ENCODE measurements at places on chromosomes 4 and X.

DNA sequence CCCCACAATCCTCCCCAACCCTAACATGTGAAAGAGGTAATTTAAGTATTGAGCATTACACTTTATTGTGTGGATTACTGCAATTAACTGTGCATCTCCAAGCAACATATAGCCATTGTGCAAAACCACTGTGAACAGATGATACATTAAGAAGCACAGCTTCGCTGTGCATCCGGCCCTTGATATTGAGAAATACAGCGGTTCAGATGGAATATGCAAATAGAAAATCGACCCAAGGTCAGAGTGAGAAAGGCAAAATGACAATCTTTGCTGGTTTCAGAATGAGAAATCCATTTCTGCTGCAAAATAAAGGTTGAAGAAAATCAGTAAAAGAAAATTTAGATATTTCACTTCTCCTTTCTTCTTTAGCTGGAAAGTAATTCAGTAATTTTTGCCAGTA, 805.9 kb upstream of the GRID2 start:
- no peak for DNase-seq

DNA sequence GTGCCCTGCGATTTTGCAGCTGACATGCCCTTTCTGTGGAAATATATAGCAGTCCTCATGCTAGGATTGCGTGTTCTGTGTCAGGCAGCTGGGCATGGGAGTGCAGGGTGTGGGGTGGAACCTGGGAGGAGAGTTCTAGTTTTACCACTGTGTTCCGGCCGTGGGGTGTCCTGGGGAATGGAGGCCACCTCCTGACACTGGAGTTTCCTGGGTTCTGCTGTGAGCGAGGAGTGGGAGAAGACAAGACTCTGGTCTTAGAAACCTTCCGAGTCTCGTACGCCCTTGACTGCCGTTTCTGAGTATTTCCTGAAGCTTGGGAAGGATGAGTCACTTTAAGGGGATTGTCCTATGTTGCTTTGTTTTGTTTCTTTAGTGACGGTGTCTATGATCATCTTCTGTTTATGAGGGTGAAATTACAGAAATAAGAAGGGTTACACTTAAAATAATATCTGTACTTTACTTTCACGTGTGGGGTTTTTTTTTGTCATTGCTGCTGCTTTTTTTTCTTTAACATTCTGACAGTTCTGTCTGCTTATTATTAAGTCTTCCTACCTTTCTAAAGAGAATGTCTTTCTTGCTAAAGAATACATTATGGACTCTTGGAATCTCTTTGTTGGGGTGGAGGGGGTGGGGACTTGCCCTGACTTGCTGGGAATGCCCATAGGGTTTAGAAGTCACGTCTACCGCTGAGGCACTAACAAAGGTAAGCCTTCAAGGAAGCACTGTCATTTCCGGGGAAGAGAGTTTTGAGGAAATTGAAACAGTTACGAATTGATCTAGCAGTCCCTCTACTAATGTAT, 19.1 kb downstream of the CD99 start:
- DNase-seq = no peak

GRCh38 chr4:119471259-119471658, 149.3 kb upstream of the FABP2 start:
- DNase-seq = no peak

GRCh38 chr4:7938609-7939376, 868 bp downstream of the AFAP1 start:
- no peak for DNase-seq

GRCh38 chrX:13489454-13489853, 79.9 kb upstream of the EGFL6 start:
- DNase-seq = no peak

DNA sequence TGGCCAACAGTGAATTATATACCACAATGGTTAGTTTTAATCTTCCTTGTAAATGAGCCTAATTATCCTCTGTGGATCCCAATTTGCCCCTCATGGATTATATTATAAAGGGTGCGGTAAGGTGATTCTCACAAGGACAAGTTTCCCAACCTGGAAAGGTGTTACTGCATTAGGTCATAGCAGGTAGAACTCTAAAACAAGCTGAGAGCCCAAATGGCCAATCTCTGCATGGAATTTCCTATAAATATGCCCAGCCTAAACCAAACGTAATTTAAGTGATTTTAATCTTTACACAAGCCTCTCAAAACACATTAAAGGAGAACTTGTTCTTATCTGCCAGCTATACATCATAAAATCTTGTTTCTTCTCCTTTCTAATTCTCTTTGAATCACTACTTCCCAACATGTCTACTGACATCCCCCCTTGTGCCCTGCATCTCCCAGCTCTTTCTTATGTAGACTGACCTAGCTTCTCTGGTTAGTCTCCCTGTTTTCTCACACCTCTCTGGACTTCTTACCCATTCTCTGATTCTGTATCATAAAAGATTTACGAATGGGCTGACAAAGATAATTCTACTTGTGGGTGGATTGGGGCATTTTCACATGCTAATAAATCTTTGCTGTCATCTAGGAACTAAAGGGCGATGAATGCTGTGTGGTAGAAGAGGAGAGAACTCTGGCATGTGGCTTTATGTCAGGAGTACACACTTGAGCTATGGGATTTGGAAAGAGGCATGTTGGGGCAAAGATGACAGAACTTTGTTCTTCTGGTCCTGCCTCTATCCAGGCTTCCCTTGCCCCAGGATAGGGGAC, 94.3 kb upstream of the PGRMC2 start:
- DNase-seq = no peak

GRCh38 chr4:4408576-4409335, 21.9 kb downstream of the NSG1 start:
- no peak for DNase-seq

- no peak for DNase-seq
Observed at GRCh38 chr4:100879471-100879870, 361.6 kb upstream of the EMCN start.

DNA sequence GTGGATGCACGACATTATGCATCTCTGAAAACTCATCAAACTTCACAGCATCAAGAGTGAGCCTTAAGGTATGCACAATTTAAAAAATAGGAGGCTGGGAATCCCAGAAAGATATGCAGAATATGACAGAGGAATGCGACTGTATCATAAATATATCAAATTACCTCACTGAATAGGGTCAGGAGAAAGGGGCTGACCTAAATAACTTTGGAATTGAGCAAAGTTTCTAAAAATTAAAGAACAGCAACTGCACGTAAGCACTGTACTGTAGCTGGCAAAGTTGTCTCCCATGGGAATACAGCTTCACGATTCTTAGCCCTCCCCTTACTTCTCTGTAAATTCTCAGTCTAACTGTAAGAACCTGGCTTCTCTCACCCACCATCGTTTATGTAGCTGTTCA, 397.4 kb upstream of the ZFP42 start:
- DNase-seq = no peak

DNA sequence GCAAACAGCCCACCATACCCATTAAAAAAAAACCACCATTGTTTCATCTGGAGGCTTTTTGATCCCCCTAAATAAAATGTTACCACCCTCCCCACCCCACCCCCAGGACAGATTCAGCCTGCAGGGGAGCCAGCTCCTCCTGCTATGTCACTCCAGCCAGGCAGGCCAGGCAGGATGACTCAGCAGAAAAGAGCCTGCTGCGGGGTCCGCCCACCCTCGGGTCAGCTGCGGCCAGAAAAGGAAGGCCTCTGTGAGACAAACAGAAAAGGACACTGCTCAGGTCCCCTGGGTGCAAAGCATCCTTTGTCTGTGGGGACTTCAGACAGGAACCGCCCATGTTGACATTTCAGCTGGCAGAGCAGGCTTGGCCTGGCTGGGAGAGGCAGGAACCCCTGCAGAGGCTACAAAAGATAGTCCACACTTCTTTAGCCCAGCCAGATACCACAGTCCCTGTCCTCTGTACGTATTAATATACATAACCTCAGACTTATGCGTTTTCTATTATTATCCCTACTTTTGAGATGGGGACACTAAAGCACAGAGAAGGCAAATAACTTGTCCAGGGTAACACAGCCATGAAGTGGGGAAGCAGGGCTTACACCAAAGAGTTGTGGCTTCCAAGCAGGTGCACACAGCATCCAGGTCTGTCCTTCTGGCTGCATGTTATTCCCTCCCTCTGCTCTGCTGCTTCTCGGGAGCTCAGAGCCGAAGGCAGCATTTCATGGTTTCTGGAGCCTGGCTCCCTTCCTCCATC, 147.7 kb downstream of the CPEB2 start:
- no peak for DNase-seq

GRCh38 chr4:89511776-89512175, 204.2 kb upstream of the GPRIN3 start:
- no peak for DNase-seq

- no peak for DNase-seq
Observed at GRCh38 chrX:7253565-7253964, 105.6 kb upstream of the PUDP start.

- no peak for DNase-seq
Observed at GRCh38 chr4:8052160-8052691, 106.4 kb downstream of the ABLIM2 start.

GRCh38 chr4:22072240-22072639, 123.7 kb upstream of the KCNIP4 start:
- DNase-seq = no peak

GRCh38 chr4:22215084-22215483, 266.5 kb upstream of the KCNIP4 start:
- DNase-seq = no peak

DNA sequence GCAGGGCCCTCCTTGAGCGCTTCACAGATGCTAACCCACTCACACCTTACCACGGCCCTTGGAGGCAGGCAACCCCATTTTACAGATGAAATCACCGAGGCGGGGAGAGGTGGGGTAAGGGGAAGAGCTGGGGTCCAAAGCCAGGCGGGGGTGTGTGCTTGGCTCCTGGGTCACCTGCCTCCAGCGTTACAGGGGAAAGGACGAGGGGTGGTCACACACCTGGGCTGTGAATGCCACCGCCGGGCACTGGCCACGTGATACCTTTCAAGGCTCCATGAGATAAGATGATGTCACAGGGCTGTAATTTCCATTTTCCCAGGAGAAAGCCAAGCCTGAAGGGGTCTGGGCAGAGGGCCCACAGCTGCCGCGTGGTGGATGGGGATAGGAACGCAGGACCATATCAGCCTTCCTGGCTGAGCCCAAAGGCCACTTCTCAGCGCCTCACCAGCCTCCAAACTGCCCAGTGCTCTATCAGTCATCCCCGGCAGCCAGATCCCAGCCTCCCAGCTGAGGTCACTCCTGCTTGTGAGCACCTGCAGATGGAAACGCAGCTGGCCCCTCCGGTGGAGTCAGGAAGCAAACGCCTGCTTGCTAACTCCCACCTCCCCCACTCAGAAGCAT, 62.4 kb upstream of the CRMP1 start:
- no peak for DNase-seq

DNA sequence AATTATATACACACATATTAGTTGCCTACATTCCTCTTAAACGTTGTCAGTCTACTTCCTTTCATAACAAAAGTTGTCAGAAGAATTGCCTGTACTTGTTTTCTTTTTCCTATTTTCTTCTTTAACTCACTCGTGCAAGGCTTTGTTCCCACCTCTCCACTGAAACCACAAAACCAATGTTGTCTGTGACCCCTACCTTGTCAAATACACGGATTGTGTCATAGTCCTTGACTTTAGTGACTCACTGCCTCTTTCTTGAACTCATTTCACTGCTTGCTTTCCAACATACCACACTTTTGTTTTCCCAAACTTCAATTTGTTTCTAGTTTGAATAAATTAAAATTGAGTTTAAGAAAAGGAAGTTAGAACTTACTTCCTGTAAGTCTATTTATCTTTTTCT, 283.9 kb upstream of the AGA start:
- no peak for DNase-seq

DNA sequence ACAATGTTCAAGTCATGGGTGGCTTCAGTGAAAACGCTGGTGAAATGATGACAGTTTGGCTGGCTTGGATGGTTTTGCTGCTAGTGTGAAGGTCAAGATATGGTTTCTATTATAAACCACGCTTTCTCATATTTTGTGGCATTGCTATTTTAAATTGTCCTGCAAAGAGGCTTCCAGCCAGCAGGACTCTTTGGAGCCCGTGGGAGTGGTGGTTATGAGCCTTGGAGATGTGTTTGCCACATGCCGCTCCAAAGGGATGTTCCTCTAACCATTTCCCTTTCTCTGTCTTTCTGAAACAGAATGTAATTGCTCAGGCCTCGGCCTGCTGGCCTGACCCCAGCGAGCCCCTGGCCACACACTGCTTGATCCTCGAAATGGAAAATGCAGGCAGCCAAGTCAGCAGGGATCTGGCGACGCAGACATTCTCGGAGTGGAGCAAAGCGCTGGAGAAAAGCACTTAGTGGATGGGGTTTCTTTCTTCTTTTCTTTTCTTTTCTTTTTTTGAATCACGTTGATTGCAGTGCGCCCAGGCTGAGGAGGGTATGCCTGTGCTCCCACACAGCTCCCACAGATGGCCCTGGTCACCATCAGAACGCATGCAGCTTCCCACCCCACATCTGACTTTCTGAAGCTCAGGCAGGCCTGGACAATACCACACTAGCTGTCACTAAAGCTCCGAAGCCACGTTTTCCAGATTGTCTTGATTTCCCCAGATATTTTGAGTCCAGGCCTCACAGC, 114.0 kb downstream of the ENPP6 start:
- no peak for DNase-seq

DNA sequence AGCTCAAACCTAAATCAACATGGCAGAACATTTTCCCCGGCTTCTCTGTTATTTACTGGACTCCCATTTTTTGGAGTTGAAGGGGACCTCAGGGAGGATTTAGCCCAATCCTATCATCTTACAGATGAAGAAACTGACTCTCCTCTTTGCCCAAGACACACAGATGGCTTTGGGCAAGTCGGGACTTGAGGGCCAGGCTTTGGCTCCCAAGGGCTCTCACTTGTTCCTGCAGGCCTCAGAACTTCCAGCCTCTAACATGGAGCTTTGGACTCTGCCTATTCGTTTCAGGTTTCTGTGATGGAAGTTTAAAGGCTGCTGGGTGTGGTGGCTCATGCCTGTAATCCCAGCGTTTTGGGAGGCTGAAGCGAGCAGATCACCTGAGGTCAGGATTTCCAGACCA, 59.5 kb downstream of the RHOH start:
- DNase-seq = no peak

DNA sequence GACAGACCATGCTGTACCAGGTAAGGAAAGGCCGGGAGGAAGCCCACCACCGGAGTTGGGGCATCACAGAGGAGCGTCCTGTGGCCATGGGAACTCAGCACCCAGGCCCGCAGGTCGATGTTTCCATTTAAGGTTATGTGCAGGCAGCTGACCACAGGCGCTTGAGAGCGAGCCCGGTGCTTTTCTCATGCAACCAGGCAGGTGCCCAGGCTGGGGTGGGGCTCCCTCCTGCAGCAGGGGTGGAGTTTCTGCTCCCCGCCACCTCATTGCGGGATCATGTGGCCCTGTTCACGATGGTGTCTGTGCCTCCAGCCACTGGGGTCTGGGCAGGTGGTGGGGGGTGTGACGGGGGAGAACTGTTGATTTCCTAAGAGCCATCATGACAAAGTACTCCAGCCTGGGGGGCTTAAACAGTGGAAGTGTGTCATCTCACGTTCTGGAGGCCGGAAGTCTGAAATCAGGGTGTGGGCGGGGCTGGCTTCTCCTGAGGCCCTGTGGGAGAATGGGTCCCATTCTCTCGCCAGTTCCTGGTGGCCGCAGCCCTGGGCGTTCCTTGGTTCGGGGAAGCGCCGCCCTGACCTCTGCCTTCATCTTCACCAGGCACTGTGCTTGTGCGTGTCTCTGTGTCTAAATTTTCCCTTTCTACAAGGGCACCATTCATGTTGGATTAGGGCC, 60.9 kb downstream of the CPZ start:
- no peak for DNase-seq

- peak; percentile 88 for DNase-seq
Observed at GRCh38 chr4:80184053-80184824, 13.1 kb upstream of the PRDM8 start.

- no peak for DNase-seq
Observed at GRCh38 chr4:46649390-46649789, 259.5 kb upstream of the GABRA2 start.

- no peak for DNase-seq
Observed at GRCh38 chrX:138765051-138765450, 53.5 kb upstream of the FGF13 start.
